Liver (tissue), 10 donors: ENCODE measurements at places on chromosomes 13 and 19.

GRCh38 chr13:57624565-57625435 is 6.7 kb upstream of the PCDH17 start:
- H3K27ac ChIP-seq: no peak overlapping the region
- no peaks in the 10 kb centered on the region for H3K36me3 ChIP-seq
- peaks cover 8% of the 10 kb centered on the region for H3K4me1 ChIP-seq

DNA sequence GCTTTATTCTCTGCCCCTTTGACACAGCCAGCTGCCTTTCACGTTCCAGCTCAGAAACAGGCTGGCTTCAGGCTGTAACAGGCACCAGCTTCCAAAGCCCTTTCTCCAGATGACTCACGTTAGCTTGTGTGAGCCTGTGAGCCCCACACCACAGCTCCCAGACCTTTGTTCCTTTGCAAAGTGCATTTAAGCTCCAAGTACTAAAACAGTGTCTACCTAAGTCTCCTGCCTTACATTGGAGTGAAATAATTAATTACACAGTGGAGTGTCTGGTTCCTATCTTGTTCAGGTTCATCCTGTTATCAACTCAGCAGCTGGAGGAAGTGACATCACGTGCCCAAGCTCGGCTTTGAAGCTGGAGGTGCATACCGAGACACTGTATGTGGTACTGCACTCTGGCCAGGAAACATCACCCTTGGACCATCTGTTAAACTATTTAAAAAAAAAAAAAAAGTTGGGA is 475.8 kb downstream of the FOXO1 start:
- H3K27me3 ChIP-seq: no peaks in the 10 kb centered on the region
- H3K4me1 ChIP-seq: no peaks in the 10 kb centered on the region
- H3K27ac ChIP-seq: no peak overlapping the region
- no peak for DNase-seq
- no peaks in the 10 kb centered on the region for H3K36me3 ChIP-seq

DNA sequence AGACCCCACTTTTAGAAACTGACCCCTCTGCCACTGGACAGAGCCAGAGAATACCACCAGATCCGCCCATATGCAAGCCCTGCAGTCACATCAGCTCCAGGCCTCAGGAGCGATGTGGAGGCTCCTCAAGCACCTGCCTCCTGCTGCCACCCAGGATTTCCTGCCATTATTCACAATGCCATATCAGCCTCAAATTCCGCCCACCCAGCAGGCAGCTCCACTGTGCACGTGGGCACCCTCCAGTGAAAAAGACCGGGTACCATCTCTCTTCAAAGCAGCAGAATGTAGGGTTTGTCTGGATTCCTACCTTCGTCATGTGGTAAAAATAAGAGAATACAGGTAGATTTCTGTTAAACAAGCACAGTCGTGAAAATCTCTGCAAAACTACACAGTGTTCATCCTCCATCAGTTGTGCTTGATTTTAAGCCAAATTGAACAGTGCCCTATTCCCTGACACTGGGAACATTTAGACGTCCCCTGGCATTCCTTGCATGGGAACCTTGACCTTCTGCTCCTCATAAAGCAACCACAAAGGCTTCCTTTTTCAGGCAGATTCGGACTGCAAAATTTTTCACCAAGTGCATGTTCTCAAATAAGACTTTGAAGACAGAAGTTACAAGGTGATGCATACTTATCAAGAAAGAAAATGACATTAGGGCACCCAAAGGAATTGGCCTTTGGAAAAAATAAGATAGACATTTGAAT is 56.4 kb downstream of the FAM124A start:
- H3K27me3 ChIP-seq: no peaks in the 10 kb centered on the region
- H3K4me3 ChIP-seq: no peak overlapping the region
- H3K36me3 ChIP-seq: no peaks in the 10 kb centered on the region

GRCh38 chr13:98875146-98875729 is 102.6 kb downstream of the DOCK9 start:
- no peaks in the 10 kb centered on the region for H3K4me1 ChIP-seq
- no peak overlapping the region for H3K27ac ChIP-seq
- H3K36me3 ChIP-seq: peaks cover 18% of the 10 kb centered on the region

- H3K27ac ChIP-seq: no peak overlapping the region
- H3K36me3 ChIP-seq: no peaks in the 10 kb centered on the region
- H3K4me3 ChIP-seq: no peak overlapping the region
- no peaks in the 10 kb centered on the region for H3K4me1 ChIP-seq
These were observed 32.6 kb downstream of the NKPD1 start for GRCh38 chr19:45128146-45128545.

- H3K4me3 ChIP-seq: no peak overlapping the region
- H3K27me3 ChIP-seq: no peaks in the 10 kb centered on the region
- no peak for DNase-seq
- H3K27ac ChIP-seq: no peak overlapping the region
- no peaks in the 10 kb centered on the region for H3K4me1 ChIP-seq
These were observed 64.8 kb downstream of the NHLRC3 start for GRCh38 chr13:39102981-39103490.

GRCh38 chr13:21823949-21824348 is 153.1 kb downstream of the FGF9 start:
- no peak overlapping the region for H3K27ac ChIP-seq
- no peaks in the 10 kb centered on the region for H3K27me3 ChIP-seq
- H3K4me3 ChIP-seq: no peak overlapping the region

- no peak overlapping the region for H3K4me3 ChIP-seq
- no peaks in the 10 kb centered on the region for H3K36me3 ChIP-seq
- DNase-seq: no peak
These were observed 40.5 kb downstream of the USP12 start for GRCh38 chr13:27130979-27131623.

DNA sequence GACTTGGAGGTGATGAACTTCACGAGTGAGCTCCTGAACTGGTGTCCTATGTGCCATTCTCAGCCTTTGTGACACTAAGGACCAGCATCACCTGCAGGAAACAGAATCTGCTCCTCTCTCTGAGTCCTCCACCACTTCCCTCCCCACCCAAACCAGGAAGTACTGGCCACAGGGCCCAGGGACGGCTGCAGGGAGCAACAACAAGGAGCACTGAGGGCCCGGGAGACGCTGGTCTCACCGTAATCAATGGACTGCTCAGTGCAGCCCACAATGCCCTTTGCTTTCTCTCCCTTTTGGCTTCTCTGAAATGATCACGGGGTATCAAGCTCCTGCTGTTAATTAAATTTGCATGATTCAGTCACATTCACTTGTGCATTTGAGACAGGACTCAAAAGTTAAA is 18.6 kb downstream of the PEPD start:
- no peaks in the 10 kb centered on the region for H3K27me3 ChIP-seq
- no peak overlapping the region for H3K4me3 ChIP-seq
- H3K27ac ChIP-seq: peak overlapping the region; percentile 73

GRCh38 chr19:41548954-41549688 is 26.8 kb upstream of the CEACAM21 start:
- peak overlapping the region; percentile 54 for H3K27ac ChIP-seq
- H3K36me3 ChIP-seq: no peaks in the 10 kb centered on the region
- no peak overlapping the region for H3K4me3 ChIP-seq
- no peak for DNase-seq
- H3K4me1 ChIP-seq: no peaks in the 10 kb centered on the region
- H3K27me3 ChIP-seq: no peaks in the 10 kb centered on the region

DNA sequence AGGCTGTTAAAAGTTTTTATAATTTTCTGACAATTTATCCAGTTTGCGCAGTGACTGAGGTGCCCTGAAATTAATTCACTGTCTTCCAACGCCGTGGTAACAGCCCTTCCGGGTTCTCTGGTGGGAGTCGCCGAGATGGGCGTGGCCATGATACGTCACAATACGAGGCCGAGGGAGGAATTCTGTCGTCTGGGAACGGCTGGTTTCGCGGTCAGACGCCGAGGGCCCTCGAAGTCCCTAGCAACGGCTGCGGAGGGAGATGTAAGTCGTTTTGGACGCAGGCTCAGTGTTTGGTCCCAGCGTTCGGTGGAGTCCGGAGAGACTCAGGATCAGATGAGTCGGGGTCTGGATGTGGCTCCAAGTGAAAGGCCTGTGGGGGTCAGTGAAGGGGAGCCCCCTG is 21.7 kb downstream of the ZNF613 start:
- H3K27ac ChIP-seq: no peak overlapping the region
- peak overlapping the region; percentile 72 for H3K4me3 ChIP-seq
- no peaks in the 10 kb centered on the region for H3K27me3 ChIP-seq
- H3K36me3 ChIP-seq: peaks cover 22% of the 10 kb centered on the region

DNA sequence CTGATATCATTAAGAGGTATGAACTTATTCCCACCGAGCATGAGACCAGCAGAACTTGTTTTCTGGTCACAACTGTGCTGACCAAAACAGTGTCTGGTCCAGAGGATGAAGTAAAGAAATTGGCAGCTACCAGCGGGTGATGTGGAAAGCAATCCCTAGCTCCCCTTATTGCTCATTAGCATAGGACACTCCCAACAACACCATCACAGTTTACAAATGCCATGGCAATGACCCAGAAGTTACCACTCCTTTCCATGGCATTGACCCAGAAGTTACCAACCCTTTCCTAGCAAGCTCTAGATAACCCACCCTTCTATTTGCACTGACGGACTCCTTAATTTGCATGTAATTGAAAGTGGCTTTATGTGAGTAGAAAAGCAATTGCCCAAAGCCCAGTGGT is 1856.1 kb downstream of the OLFM4 start:
- no peaks in the 10 kb centered on the region for H3K36me3 ChIP-seq
- H3K4me3 ChIP-seq: no peak overlapping the region
- no peak for DNase-seq
- no peak overlapping the region for H3K27ac ChIP-seq

GRCh38 chr19:38013913-38014580 is 107.0 kb downstream of the SIPA1L3 start:
- H3K4me1 ChIP-seq: no peaks in the 10 kb centered on the region
- H3K36me3 ChIP-seq: no peaks in the 10 kb centered on the region
- H3K4me3 ChIP-seq: no peak overlapping the region
- no peak overlapping the region for H3K27ac ChIP-seq
- H3K27me3 ChIP-seq: no peaks in the 10 kb centered on the region

DNA sequence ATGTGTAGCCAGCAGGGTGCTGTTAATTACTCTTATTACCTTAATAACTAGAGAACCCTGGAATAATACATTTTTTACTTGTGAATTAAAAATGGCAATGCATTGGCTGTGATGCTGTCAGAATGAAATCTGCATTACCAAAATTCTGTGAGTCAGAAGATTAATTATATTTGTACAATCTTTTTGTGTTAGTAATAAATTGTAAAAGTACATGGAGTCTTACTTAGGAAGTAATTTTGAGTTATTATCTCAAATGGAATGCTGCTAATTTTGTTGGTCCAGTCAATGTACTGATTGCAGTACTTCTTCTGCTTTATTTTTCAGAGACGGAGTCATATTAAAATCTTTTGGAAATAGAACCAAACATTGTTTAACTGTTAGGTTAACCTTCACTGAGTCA is 152.0 kb upstream of the SLC10A2 start:
- no peaks in the 10 kb centered on the region for H3K36me3 ChIP-seq
- no peak for DNase-seq
- H3K27me3 ChIP-seq: no peaks in the 10 kb centered on the region
- no peak overlapping the region for H3K27ac ChIP-seq

- H3K4me1 ChIP-seq: no peaks in the 10 kb centered on the region
- no peak for DNase-seq
- H3K27ac ChIP-seq: no peak overlapping the region
- H3K36me3 ChIP-seq: no peaks in the 10 kb centered on the region
These were observed 58.7 kb downstream of the RNF17 start for GRCh38 chr13:24822640-24823039.

GRCh38 chr13:93430381-93430780 is 203.8 kb downstream of the GPC6 start:
- H3K27ac ChIP-seq: no peak overlapping the region
- DNase-seq: no peak
- H3K27me3 ChIP-seq: no peaks in the 10 kb centered on the region
- H3K4me3 ChIP-seq: no peak overlapping the region
- H3K36me3 ChIP-seq: no peaks in the 10 kb centered on the region

DNA sequence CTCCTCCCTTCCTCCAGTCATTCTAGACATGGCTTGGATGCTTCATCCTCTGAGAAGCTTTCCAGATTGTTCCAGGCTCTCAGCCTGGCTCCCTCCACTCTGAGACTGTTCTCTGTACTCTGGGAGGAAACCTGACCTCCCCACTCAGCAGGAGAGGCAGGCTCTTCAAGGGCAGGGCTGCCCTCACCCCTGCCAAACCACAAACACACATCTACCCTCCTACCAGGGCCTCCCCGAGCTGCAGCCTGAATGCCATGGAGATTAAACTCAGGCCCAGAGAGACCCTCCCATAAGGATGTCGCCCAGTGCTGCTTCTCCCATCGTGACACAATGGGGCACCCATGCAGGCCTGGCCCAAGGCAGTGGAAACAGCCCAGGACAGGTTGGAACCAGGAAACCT is 16.2 kb downstream of the NUMBL start:
- DNase-seq: no peak
- H3K27ac ChIP-seq: no peak overlapping the region
- no peaks in the 10 kb centered on the region for H3K27me3 ChIP-seq
- H3K4me1 ChIP-seq: no peaks in the 10 kb centered on the region

GRCh38 chr13:94169454-94170144 is 309.9 kb downstream of the DCT start:
- H3K36me3 ChIP-seq: no peaks in the 10 kb centered on the region
- no peaks in the 10 kb centered on the region for H3K27me3 ChIP-seq
- H3K27ac ChIP-seq: peak overlapping the region; percentile 15
- DNase-seq: no peak
- peaks cover 33% of the 10 kb centered on the region for H3K4me1 ChIP-seq

GRCh38 chr13:60745343-60745742 is 348.3 kb downstream of the TDRD3 start:
- no peak overlapping the region for H3K4me3 ChIP-seq
- no peak for DNase-seq
- no peaks in the 10 kb centered on the region for H3K36me3 ChIP-seq
- H3K27ac ChIP-seq: no peak overlapping the region
- H3K27me3 ChIP-seq: no peaks in the 10 kb centered on the region

GRCh38 chr13:50587115-50587514 is 256.4 kb downstream of the DLEU7 start:
- no peaks in the 10 kb centered on the region for H3K36me3 ChIP-seq
- H3K4me1 ChIP-seq: no peaks in the 10 kb centered on the region
- no peaks in the 10 kb centered on the region for H3K27me3 ChIP-seq
- DNase-seq: no peak

GRCh38 chr13:86282442-86282841 is 483.2 kb upstream of the SLITRK6 start:
- H3K4me3 ChIP-seq: no peak overlapping the region
- H3K4me1 ChIP-seq: no peaks in the 10 kb centered on the region
- no peaks in the 10 kb centered on the region for H3K36me3 ChIP-seq

DNA sequence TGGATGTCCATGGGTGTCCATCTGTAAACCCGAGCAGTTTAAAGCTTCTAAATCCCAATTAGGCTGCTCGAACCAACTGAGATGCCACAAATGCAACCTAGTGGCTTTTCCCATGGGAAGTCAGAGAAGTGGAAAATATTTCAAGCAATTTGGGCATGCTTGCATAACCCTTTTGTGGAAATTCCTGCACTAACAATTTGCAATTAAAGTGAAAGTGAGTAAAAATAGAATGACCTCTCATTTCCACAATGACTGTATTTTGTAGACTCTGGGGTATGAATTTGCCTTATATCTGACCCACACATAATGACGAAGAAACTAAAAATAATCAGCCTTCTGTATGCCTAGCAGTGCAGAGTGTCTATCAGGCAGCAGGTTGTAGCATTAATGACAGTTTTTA is 91.8 kb upstream of the TSC22D1 start:
- DNase-seq: no peak
- no peak overlapping the region for H3K27ac ChIP-seq
- H3K4me1 ChIP-seq: no peaks in the 10 kb centered on the region
- H3K4me3 ChIP-seq: no peak overlapping the region
- H3K27me3 ChIP-seq: no peaks in the 10 kb centered on the region
